Retina (tissue), 1 donor: ENCODE measurements at places on chromosomes 13 and 19.
A peak's percentile ranks its signal among the peaks of the same experiment; 100 is the strongest.

DNA sequence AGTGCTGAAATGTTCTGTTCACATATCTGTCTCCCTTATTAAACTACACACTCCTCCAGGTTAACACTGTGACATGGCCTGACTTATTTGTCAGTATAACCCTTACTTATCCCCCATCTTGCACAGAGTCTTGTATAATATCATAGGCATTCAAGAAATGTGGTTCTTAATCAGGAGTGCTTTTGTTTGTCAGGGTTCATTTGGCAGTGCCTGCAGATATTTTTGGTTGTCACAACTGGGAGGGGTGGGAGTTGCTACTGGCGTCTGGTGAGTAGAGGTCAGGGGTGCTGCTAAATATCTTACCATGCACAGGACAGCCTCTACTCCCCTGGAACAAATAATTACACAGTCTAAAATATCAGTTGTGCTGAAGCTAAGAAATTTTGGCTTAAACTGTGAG is 20.4 kb upstream of the OBI1 start:
- no peak for DNase-seq

DNA sequence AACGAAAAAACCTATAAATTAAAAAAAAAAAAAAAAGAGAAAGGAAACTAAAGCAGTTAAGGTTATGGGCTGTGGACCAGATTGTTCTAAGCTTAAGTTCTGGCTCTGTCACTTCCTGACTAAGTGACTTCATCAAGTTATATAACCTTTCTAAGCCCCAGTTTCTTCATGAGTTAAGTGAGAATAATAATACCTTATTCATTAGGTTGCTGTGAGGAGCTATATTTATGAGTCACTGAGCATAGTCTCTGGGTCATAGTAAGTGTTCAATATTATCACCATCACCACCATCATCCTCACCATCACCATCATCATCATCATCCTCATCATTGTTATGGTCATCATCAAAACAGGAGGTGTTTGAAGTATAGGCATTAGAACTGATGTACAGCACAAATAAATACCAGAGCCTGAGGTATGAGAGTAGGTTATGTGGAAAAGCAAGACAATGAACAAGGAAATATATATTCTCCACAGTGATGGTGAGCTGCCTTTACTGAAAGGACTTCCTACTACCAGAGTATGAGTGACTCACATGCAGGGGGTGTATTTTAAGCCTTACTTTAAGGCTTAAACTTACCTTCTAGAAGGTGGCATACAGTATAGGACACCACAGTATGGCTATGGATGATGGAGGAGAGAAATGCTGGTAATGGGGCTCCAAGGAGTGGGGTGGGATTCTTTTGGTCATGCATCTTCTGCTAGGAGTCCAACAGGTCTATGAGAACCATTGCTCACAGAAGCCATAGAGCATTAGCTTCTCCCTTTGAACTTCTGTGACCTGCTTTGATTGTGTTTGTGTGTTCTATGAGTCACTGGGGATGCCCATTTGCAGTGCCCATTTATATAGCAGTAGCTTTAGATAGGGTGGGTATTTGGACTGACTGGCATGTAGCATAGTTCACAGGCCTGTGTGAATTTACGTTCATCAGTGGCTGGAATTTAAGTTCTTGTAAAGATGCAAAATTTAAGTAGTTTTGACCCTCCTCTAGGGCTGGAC is 104.4 kb downstream of the KLF5 start:
- DNase-seq = no peak

GRCh38 chr13:34886987-34887386 is 55.1 kb upstream of the NBEA start:
- no peak for DNase-seq

DNA sequence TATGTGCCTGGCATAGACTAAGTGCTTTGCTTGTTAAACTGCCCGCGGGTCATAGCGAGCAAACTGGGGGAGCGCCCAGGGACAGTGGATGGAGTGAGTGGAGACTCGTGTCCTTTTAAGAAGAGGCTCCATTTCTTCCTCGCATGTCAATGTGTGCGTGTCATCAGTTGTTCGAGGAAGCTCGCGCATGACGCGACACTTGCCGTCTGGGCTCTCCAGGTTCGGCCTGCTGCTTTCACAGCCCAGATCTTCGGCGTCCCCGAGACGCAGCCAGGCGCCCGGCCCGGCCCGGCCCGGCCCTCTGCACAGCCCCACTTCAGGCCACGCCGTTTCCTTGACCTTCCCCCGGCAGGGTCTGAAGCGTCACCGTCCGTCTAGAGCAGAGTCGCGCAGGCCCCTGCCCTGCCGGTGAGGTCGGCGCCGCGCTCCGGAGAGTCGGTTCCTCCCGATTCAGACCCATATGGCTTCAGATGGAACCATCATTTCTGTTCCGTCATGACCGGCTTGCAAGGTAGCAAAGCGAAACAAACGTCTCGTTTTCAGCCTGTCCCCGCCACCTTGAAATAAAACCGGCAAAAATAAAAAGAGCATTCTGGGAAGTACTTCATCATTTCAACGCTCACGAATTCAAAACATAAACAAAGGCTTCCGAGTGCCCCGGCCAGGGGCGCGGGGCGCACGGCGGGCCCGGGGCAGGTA is 599 bp upstream of the ARHGEF7 start:
- peak; percentile 89 for DNase-seq

DNA sequence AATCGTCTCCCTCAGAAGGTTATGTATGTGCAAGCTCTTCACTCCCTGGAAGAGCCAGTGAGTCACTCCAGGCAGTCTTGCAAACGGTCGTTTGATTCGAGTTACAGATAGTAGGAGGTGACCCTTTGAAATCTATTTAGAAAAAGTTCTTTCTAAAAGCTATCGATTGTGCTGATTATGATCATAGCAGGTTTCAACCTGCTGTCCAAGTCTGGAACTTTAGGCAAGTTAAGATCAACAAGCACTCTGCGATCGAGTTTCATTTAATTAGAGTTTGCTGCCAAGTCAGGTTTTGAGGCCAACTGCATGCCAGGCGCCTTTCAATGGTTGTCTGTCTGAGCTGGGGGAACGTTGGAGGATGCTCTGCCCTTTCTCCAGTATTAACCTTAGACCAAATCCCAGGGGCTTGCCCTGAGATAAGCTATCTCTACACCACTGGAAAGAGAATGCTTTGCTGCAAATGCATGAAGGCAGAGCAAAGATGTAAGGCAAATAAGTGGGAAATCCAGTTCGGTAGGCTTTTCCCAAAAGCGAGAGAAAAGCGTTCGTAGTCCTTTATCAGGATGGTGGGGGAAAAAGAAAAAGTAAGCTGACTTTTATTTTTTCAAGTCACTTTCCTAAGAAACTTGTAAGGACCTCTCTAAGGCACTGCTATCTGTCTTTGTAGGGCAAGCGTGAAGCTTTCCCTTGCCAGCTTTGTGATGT is 287.5 kb downstream of the ATP8A2 start:
- no peak for DNase-seq

DNA sequence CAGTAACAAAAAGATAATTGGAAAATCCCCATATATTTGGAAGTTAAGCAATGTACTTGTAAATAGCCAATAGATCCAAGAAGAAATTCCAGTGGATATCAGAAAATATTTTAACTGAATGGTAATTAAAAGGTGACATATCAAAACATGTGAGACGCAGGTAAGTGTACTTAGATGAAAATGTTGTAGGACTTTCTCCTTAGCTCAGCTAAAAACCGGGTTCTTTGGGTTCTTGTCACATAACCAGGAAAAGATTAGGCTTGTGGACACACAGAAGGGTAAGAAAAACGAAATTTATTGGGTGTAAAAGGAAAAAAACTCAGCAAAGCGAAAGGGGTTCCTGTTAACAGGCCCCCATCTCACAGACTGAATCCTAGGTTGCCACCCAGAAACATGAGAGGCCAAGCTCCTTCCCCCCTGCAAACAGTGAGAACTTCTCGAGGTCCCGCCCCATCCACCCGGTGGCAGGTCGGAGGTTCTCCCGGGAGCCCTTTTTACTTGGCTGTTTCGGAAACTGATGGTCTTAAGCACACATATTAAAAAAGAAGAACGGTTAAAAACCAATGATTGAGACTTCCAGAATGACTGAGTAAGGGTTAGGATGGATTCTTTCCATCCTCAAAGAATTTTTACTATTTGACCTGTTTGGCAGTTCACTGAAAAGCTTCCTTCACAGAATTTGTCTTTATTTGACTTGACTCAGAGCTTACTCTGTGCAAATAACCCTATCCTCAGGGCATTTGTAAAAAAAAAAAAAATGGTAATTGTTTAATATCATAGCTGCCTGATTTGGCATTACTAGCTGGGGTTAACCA is 3.1 kb upstream of the CCDC70 start:
- DNase-seq = no peak

- no peak for DNase-seq
Observed at GRCh38 chr13:64311948-64312347, 2896.3 kb upstream of the PCDH20 start.

- no peak for DNase-seq
Observed at GRCh38 chr13:45226024-45226423, 25.2 kb upstream of the KCTD4 start.

- DNase-seq = no peak
Observed at GRCh38 chr13:62294244-62294643, 878.6 kb upstream of the PCDH20 start.

DNA sequence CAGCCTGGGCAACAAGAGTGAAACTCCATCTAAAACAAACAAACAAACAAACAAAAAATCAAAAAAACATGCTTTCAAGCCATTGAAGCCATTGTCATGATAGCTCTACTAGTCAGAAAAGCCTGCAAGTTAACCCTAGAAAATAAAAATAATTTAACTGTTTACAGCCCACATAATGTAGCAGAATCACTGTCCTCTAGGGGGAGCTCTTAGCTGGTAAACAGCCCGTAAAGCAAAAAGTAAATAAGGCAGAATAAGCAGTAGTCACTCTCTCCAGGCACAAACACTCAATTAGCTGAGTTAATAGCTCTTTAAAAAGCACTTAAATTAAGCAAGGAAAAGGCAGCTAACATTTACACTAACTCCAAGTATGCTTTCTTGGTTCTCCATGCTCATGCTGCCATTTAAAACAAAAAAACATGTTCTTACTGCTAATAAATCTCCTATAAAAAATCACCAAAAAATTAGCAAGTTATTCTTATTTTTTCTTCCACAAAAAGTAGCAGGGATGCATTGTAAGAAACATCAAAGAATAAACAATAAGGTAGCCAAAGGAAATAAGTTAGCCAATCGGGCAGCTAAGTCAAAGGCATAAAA is 11.3 kb downstream of the LILRB4 start:
- DNase-seq = peak; percentile 21

DNA sequence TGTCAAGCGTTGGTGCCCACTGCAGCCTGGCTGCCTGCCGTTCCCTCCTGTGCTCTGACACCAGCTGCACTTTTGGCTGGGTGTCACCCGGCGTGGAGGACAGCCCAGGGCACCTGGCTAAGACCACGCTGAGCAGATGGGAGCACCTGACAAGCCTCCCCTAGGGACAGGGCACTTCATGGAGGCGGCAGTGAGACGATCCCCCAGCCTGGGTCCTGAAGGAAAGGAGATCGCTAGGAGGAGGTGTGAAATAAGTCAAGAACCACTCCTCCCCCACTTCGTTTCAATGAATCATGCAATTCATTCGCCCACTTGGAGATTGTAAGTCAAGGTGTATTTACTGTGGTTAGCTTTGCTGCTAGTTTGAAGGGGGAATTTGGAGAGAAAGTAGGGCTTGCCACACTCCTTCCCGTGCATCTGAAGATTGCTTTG is 38.8 kb downstream of the VSTM2B start:
- no peak for DNase-seq

DNA sequence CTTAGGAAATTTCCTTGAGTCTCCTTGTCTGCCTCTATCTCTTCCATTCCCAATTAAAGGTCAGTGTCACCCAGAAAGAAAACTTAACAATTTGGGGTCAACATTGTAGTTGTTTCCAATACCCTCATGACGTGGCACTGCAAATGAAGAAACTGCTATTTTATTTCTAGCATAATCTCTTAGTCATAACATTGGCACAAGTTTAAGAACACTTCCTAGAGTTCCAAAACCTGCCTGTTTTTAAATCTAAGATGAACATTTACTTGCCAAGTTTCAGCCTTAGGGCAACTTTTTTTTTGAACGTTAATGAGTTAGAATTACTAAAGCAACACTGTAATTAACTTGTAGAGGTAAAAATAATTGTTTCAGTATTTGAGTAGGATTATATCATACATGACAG is 108.0 kb downstream of the LMO7 start:
- no peak for DNase-seq

DNA sequence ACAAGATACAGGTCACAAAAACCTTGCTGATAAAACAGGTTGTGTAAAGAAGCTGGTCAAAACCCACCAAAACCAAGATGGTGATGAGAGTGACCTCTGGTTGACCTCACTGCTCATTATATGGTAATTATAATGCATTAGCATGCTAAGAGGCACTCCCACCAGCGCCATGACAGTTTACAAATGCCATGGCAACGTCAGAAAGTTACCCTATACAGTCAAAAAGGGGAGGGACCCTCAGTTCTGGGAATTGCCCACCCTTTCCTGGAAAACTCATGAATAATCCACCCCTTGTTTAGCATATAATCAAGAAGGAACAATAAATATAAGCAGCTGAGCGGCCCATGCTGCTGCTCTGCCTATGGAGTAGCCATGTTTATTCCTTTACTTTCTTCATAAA is 434.1 kb downstream of the ZNF536 start:
- DNase-seq = no peak

DNA sequence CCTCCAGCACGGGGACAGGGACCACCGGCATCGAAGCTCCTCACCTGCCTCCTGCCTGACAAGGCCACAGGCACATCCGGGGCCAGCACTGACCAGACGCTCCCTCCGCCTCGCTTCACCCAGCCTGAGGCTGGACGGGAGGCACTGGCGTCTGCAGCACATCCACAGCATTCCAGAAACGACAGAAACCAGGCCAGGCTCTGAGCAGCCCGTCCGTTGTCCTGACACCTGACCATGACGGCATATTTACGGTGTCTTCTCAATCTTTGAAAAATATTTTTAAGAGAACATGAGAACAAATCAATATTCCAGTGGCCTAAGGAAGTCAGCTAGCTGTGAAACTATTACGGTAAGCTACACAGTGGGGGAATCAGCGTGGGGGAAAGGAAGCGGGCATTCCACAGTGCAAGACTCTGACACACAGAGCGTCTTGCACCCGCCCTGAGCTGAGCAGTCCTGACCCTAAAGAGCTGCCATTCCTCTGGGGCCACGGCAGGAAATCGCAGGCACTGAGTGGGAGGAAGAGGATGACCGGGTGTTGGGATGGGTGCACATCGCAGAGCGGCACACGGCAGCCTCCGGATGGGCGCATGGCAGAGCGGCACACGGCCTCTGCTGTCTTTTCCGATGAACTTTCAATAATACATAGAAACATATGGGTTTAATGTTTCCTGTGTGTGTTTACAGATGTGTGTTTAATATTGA is 26.8 kb downstream of the RASA3 start:
- DNase-seq = peak; percentile 55

DNA sequence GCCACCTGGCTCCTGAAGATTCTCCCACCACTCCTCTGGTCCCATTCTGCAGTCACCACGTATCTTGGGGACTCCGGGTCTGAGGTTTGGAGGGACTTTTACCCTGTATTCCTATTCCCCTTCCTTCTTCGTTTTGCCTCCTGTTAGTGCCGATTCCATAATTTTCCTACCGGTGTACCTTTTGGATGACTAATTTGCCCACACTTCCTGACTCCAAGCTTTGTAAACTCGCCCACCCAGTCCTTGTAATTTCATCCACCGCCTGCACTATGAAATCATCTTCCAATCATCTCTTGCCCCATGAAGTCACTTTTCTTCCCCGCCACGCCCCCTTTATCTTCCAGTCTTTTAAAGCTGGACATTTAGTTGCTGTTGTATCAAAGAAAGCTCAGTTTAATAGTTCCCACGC is 572 bp downstream of the UCHL3 start:
- DNase-seq = no peak

GRCh38 chr13:93289053-93289452 is 62.4 kb downstream of the GPC6 start:
- DNase-seq = no peak

GRCh38 chr13:25796474-25796873 is 255.3 kb downstream of the SHISA2 start:
- no peak for DNase-seq
